T-helper 2 cell treated with Interferon-gamma antibody and Interleukin-4, amounts not matched to agents 5 μg/mL and 100 μg/mL, for 36 hours (primary cell): ENCODE measurements at places on chromosomes 2 and 18.

DNA sequence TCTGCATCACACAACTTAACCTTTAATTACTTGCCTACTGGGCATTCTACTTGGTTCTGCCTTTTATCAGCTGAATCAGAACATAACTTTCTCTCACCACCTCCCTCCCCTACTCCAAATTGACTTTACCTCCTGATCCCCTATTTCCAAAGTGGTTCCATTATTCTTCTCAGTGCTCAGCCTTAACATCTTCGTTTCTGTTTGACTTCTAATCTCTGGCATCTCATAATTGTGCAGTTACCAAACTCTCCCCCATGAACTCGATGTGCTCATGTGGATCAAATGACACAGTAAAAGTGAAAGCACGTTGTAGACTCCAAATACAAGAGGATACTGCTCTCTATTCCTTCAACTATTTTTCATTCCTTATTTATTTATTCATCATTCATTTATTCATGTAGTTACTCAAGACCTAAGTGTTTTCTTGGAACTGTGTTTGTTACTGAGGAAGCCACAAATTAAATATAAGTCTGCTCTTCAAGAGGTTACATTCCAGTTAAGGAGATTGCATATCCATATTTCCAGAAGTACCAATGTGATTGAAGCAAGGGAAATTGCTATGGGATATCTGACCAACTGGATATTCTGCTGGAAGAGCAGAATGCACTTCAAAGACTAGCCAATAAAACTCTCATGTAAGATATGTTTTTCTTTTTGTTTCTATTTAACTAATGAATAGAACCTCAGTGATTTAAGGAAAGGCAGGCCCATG lies 158.8 kb downstream of the TMEFF2 start:
- DNase-seq, result no peak
- no peaks in the 10 kb centered on the region for H3K4me1 ChIP-seq
- H3K27ac ChIP-seq, result no peak overlapping the region
- H3K36me3 ChIP-seq, result no peaks in the 10 kb centered on the region
- no peaks in the 10 kb centered on the region for H3K27me3 ChIP-seq

DNA sequence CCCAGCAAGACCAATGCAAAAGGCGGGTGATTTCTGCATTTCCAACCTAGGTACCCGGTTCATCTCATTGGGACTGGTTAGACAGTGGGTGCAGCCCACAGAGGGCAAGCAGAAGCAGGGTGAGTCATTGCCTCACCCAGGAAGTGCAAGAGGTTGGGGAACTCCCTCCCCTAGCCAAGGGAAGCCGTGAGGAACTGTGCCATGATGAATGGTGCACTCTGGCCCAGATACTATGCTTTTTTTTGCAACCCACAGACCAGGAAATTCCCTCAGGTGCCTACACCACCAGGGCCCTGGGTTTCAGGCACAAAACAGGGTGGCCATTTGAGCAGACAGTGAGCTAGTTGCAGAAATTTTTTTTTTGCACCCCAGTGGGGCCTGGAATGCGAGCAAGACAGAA lies 662.6 kb upstream of the ACVR2A start:
- peak overlapping the region; percentile 18 for H3K4me3 ChIP-seq
- no peaks in the 10 kb centered on the region for H3K27me3 ChIP-seq

DNA sequence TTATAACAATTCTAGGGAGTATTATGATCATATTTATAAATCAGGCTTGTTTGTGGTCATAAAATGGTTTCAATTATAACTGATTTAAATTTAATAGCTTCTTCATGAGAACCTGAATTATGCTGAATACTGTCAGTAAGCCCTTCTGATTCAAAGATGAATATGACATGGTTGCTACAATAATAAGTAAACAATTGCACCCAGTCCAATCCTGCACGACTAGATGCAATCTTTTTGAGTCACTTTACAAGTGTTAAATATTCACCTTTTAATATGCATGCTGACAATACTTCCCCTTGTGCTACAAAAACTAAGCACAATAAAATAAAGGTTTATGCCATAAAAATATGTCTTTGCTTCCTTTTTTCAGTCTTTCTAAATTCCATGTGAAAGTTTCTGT lies 325.2 kb downstream of the KCNJ3 start:
- H3K36me3 ChIP-seq, result no peaks in the 10 kb centered on the region
- no peak overlapping the region for H3K4me3 ChIP-seq
- H3K4me1 ChIP-seq, result no peaks in the 10 kb centered on the region

GRCh38 chr2:61257446-61257845 lies 95.5 kb downstream of the C2orf74 start:
- H3K4me1 ChIP-seq, result peaks cover 3% of the 10 kb centered on the region
- DNase-seq, result no peak
- H3K36me3 ChIP-seq, result peaks cover 48% of the 10 kb centered on the region
- no peak overlapping the region for H3K27ac ChIP-seq
- H3K4me3 ChIP-seq, result no peak overlapping the region

GRCh38 chr18:60067426-60068210 lies 167.8 kb downstream of the PMAIP1 start:
- no peaks in the 10 kb centered on the region for H3K36me3 ChIP-seq
- no peak for DNase-seq
- no peaks in the 10 kb centered on the region for H3K27me3 ChIP-seq
- H3K4me3 ChIP-seq, result no peak overlapping the region

GRCh38 chr18:66156946-66157687 lies 406.3 kb downstream of the CDH7 start:
- H3K36me3 ChIP-seq, result no peaks in the 10 kb centered on the region
- DNase-seq, result no peak

GRCh38 chr2:5325523-5325922 lies 366.7 kb upstream of the SOX11 start:
- H3K36me3 ChIP-seq, result no peaks in the 10 kb centered on the region
- H3K4me3 ChIP-seq, result no peak overlapping the region
- H3K4me1 ChIP-seq, result no peaks in the 10 kb centered on the region
- DNase-seq, result no peak
- no peak overlapping the region for H3K27ac ChIP-seq

GRCh38 chr2:161713706-161714105 lies 89.5 kb downstream of the SLC4A10 start:
- no peak overlapping the region for H3K27ac ChIP-seq
- H3K4me3 ChIP-seq, result no peak overlapping the region
- no peaks in the 10 kb centered on the region for H3K4me1 ChIP-seq
- DNase-seq, result no peak

GRCh38 chr2:96810783-96811192 lies 5.3 kb upstream of the CNNM3 start:
- no peak overlapping the region for H3K27ac ChIP-seq
- H3K4me3 ChIP-seq, result no peak overlapping the region
- H3K27me3 ChIP-seq, result no peaks in the 10 kb centered on the region
- peaks cover 7% of the 10 kb centered on the region for H3K36me3 ChIP-seq
- H3K4me1 ChIP-seq, result peaks cover 27% of the 10 kb centered on the region

- H3K27ac ChIP-seq, result no peak overlapping the region
- H3K4me3 ChIP-seq, result no peak overlapping the region
- H3K4me1 ChIP-seq, result no peaks in the 10 kb centered on the region
- H3K36me3 ChIP-seq, result no peaks in the 10 kb centered on the region
- no peak for DNase-seq
These were observed 31.6 kb upstream of the NCK2 start for GRCh38 chr2:105712981-105713596.

- DNase-seq, result no peak
- H3K27ac ChIP-seq, result no peak overlapping the region
- H3K27me3 ChIP-seq, result no peaks in the 10 kb centered on the region
- no peaks in the 10 kb centered on the region for H3K36me3 ChIP-seq
These were observed 500.7 kb downstream of the RIT2 start for GRCh38 chr18:42614619-42615293.

DNA sequence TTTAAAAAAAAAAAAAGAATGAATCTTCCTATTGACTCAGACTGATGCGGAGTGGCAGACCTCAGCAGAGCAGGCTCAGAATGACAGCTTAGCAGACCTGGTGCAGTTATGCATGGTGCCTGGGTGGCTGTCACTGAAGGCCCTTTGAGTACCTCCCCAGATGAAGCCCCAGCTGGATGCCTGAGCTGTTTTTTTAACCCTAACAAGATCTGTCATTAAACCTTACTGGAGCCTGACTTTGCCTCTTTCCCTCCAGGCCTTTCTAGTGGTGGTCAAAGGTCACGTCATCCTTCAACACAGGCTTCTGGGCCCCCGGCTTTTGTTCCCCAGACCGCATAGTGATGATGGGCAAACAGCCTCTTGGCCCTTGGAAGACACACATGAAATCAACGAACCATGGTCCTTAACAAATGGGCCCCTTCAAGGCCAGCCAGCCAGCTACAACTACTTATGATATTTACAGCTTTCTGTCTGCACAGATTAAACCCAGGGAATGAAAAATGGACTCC lies 138.3 kb upstream of the CYP1B1 start:
- H3K27me3 ChIP-seq, result peaks cover 12% of the 10 kb centered on the region
- H3K27ac ChIP-seq, result peak overlapping the region; percentile 38
- peaks cover 2% of the 10 kb centered on the region for H3K36me3 ChIP-seq
- DNase-seq, result peak; percentile 19

DNA sequence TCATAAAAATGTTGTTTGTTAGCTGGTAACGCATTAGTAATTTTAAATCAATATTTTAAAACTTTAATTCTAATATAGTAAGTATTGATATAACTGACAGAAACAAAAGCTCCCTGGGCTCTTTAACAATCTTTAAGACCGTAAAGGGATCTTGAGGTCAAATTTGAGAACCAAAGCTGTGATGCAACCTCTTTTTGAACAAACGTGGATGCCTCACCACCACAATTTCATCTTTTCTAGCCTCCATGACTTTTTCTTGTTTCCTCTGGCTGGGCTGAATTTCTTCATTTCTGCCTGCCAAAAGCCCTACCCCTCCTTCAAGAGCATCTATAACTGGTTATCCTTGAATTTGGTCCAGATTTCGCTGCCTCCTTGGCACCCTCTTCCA lies 563 bp upstream of the POLE4 start:
- peaks cover 51% of the 10 kb centered on the region for H3K4me1 ChIP-seq
- peak overlapping the region; percentile 88 for H3K27ac ChIP-seq
- H3K4me3 ChIP-seq, result peak overlapping the region; percentile 82
- peaks cover 44% of the 10 kb centered on the region for H3K36me3 ChIP-seq
- H3K27me3 ChIP-seq, result no peaks in the 10 kb centered on the region

DNA sequence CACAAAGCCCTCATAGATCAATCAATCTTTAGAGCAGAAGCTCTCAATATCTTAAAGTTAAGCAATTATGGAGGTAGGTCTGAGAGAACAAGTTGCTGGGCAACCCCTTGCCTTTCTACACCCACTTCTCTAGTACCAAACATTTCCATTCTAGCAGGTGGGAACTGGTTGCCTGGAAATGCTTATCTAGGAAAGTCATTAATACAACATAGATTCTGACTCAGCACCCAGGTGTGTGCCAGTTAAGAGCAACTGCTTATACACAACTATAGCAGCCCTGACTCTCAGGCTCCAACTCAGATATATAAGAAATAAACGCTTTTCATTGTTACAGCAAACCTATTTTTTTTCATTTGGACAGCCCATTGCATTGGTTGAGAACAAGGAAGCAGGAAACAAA lies 237.7 kb downstream of the IRS1 start:
- no peak overlapping the region for H3K4me3 ChIP-seq
- H3K4me1 ChIP-seq, result no peaks in the 10 kb centered on the region
- no peak overlapping the region for H3K27ac ChIP-seq
- H3K36me3 ChIP-seq, result no peaks in the 10 kb centered on the region
- H3K27me3 ChIP-seq, result peaks cover 2% of the 10 kb centered on the region

GRCh38 chr2:223122781-223123180 lies 70.8 kb downstream of the KCNE4 start:
- no peak overlapping the region for H3K4me3 ChIP-seq
- no peak for DNase-seq
- H3K27me3 ChIP-seq, result no peaks in the 10 kb centered on the region
- H3K4me1 ChIP-seq, result no peaks in the 10 kb centered on the region

DNA sequence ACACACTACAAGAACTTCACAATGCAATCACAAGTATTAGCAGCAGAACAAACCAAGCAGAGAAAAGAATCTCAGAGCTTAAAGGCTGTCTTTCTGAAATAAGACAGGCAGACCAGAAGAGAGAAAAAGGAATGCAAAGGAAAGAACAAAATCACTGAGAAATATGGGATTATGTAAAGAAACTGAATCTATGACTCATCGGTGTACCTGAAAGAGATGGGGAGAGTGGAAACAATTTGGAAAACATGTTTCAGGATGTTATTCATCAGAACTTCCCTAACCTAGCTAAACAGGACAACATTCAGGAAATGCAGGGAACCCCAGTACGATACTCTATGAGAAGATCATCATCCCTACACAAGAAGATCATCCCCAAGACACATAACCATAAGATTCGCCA lies 499.0 kb upstream of the CHAC2 start:
- DNase-seq, result no peak
- H3K27ac ChIP-seq, result no peak overlapping the region
- H3K4me3 ChIP-seq, result no peak overlapping the region

DNA sequence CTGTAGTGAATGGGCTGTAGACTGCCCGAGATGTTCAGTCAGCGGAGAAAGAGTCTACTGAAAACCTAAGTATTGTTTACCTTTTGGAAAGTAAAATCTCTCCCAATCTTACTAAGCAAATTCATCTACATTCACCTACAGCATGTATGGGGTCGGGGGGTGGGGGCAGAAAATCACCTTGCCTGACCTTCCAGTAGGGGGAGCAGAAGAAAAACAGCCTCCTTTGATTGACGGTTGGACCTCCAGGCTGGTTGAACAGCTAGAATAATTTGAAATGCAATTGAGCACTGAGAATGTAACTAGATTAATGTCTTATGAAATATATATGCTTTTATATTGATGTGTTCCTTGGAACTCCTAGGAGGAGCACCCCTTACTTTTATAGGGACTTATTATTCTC lies 10.0 kb downstream of the LRATD1 start:
- no peaks in the 10 kb centered on the region for H3K27me3 ChIP-seq
- H3K4me1 ChIP-seq, result no peaks in the 10 kb centered on the region
- DNase-seq, result no peak
- H3K36me3 ChIP-seq, result no peaks in the 10 kb centered on the region

- no peaks in the 10 kb centered on the region for H3K27me3 ChIP-seq
- no peak for DNase-seq
- H3K4me3 ChIP-seq, result no peak overlapping the region
- no peak overlapping the region for H3K27ac ChIP-seq
These were observed 78.2 kb upstream of the DAPL1 start for GRCh38 chr2:158716921-158717320.

- H3K4me1 ChIP-seq, result peaks cover 2% of the 10 kb centered on the region
- no peak overlapping the region for H3K27ac ChIP-seq
- peaks cover 8% of the 10 kb centered on the region for H3K27me3 ChIP-seq
- no peak for DNase-seq
- H3K4me3 ChIP-seq, result no peak overlapping the region
- H3K36me3 ChIP-seq, result no peaks in the 10 kb centered on the region
These were observed 4.0 kb upstream of the SLC11A1 start for GRCh38 chr2:218378053-218378452.

DNA sequence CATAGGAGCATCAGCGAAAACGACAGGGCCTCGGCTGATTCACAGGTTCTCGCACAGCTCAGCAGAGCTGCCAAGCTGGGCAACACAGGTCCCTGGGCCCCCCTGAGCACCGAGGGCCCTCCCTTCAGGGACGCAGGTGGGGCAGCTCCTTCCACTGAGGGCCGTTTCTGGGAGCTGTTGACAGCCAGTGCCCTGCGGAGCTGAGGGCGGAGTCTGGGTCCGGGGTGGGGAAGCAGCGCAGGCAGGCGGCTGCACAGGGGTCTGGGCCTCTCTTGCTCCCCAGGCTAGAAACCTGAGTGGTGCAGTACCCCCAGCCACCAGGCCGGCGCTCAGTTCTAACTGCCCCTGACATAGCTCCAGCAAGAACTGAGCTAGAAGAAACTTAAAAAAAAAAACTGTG lies 65.7 kb downstream of the PXDN start:
- no peaks in the 10 kb centered on the region for H3K4me1 ChIP-seq
- H3K27ac ChIP-seq, result no peak overlapping the region
- no peaks in the 10 kb centered on the region for H3K27me3 ChIP-seq
- DNase-seq, result no peak
- H3K36me3 ChIP-seq, result no peaks in the 10 kb centered on the region
- H3K4me3 ChIP-seq, result no peak overlapping the region
